ENCODE measurements at places on chromosomes 2 and 18.

GRCh38 chr18:45250479-45250878 lies 364.8 kb upstream of the SLC14A2 start:
- DNase-seq = no peak

- DNase-seq = no peak
Observed at GRCh38 chr2:80291656-80292055, 12.9 kb downstream of the LRRTM1 start.

DNA sequence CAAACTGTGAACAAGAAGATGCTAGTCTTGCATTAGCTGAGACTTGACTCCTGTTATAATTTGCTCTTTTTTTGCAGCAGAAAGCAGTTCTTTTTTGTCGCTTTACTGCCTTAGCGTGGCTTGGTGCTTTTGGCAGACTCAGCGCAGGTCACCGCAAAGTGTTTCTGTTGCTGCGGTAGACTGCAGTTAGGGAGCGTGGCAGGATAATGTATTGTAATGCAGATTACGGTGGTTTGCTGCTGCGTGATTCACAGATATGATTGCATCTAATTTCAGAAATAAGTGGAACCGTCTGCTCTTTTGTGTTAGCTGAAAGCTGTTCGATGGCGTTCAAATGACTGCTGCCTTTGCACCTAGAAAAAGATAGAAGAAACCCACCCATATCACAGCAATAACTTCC lies 131.6 kb upstream of the SATB2 start:
- DNase-seq = no peak

- DNase-seq = no peak
Observed at GRCh38 chr2:24231461-24231881, 56.6 kb downstream of the FAM228A start.

DNA sequence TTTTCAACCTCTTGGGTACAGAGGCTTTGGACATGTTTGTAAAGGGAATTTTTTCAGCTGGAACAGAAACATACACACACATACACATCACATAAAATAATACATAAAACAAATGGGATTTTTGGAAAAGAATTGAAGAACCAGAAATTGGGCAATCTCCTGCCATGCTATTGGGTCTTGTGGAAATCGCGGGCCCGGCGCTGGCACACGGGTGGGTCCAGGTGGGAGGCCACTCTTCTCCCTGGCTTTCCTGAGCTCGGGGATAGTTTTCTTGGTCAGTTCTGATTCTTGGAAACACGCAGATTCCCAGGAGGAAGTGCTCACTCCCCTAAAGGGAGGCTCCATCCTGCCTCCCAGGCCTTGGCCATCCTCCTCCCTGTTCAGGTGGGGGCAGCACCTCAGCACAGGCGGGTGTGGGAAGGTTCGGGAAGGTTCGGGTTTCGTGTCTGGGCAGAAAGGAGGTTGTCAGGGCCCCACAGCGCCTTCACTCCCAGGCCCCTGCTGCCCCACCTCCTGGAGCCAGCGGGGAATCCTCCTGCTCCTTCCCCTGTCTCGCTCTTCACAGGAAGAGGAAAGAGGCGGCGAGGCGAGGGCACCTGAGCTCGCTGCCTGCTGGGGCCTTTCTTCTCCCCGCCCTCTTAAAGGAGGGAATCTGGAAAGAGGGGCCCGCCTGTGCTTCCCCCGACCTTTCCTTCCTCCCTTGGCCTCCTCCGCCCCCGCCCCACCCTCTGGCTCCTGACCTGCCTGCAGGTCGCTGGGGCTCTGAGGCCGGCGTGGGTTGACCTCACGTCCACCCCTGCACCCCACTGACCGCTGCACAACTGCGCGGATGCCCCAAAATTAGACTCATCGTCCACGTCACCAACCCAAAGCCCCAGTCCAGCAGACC lies 97.8 kb upstream of the PXDN start:
- no peak for DNase-seq

- DNase-seq = no peak
Observed at GRCh38 chr2:96251721-96252292, 14.0 kb downstream of the TMEM127 start.

GRCh38 chr2:26401739-26402541 lies at the start of gene DRC1:
TSS of gene DRC1 (plus strand) at chr2:26401920. CDS start at chr2:26401990, 70 bp downstream.
- DNase-seq = peak; percentile 83

DNA sequence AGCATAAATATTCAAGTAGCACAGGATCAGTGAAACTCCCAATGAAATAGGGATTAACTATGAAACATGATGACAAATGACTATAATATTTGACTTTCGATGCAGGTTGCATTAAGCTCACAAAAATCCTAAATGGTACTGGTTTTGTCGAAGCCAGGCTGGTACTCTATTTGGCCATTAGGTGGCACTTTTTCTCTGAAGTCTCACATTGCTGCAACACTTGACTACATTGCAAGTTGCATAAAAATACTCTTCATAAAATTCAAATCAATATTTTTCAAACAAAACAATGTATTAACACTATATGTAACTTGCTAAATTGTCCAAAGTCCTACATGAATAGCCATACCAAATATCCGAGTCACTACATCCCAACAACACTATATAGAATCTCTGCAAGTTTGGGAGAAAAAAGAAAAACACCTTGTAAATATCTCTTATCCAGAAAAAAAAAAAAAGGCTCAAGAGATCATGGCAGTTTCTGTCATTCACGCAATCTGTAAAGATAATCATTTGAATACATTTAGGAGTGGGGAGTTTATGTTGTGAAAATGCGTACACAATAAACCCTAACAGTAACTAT lies 9.5 kb downstream of the RTTN start:
- DNase-seq = no peak

GRCh38 chr18:58512648-58513588 lies 116.0 kb downstream of the ALPK2 start:
- DNase-seq = no peak

GRCh38 chr2:227804975-227805374 lies 8.7 kb upstream of the CCL20 start:
- no peak for DNase-seq

GRCh38 chr2:162009543-162009942 lies 64.5 kb downstream of the DPP4 start:
- no peak for DNase-seq

- no peak for DNase-seq
Observed at GRCh38 chr2:182391443-182391842, 35.4 kb downstream of the PDE1A start.

DNA sequence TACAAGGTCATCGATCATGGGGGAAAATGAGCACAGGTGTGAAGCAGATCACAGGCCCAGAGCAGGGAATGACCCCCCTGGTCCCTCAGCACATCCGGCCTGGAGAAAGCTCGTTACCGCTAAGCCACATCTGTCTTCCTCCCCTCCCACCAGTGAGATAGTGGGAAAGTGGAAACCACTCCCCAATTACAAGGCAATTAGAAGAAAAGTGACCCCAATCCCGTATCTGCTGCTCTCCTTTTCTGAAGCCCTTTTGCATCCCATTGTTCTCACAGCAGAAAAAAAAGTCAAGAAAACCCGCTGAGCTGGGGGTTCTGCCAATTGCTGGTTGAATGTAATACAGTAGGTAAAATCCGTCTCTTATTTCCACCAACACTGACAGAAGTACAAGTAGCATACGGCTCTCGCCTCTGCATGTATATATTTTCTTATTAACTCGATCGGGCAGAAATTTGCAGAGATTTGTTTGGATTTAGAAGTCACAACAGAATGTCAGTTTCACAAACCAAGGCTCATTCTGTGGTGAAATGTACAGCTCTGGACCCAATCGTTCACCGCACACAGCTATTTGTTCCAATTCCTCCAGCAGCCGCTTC lies 287.0 kb downstream of the TCF4 start:
- DNase-seq = no peak

DNA sequence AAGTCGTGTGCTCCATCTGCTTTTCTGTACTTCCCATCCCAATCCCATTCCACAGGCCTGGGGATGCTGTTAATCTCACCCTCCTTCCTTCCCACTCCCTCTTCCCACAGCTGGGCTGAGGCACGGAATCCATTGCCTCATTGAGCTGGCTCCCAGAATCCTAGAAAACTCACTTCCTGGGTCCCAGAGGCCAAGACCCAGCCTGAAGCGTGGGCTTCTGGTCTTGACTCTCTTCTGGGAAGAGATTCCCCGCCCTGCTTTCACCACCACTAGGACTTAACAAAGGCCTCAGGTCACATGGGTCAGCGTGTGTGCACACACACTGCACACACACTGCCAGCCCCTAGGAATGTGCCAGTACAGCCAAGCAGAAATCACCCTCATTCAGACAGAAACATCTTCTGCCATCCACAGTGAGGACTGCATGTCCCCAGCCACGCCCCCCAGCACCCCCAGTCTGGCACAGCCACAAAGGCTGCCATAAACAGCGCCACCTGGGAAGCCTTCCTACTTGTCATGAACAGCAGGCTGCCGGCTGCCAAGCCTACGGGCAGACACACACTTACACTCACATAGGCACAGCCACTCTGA lies 165.8 kb downstream of the TNS1 start:
- DNase-seq = no peak
